Cortex of kidney (tissue), 1 donor: ENCODE measurements at places on chromosomes 7 and 10.

DNA sequence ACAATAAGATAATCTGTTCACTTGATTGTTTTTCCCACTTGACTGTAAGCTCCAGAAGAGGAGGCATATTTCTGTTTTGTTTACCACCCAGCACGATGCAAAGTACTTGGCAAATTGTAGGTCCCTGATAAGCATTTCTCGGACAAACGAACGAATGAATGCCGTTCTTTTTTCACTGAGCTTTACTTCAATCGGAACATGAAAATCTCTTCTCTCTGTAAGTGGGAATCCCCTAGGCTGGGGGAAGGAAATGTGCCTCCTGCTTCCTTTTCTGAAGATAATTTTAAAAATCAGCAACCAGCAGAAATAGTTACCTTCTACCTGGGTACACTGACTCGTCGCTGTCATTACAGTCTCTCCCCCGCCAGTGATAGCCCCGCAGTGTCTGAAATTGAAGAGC is 102.9 kb downstream of the AOAH start:
- no peak for DNase-seq

DNA sequence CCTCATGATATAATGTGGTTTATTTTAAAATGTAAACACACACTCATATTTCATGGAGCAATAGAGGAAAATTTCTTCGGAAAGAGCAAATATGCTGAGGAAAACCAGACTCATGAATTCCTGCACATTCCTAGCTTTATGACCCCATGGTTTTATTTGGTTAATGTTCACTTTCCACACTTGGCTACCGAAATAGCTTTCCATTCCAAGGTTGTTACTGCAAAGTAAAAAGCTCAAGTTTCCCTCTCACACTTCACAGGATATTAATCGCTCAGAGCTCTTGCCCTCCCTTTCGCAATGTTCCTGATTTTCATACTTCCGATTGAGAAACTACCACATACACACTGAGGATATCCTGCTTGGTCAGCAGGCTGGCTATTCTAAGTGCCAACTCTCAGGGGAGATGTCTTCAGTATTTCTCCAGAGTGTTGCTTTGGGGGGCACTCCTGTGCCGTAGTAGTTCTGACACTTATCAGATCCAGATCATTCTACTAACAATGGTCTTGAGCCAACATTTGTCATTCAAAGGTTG is 77.5 kb upstream of the STEAP1B start:
- DNase-seq = no peak

- no peak for DNase-seq
Observed at GRCh38 chr7:121202125-121202524, 126.7 kb upstream of the WNT16 start.

- DNase-seq = no peak
Observed at GRCh38 chr7:1197997-1198625, 34.6 kb upstream of the UNCX start.

DNA sequence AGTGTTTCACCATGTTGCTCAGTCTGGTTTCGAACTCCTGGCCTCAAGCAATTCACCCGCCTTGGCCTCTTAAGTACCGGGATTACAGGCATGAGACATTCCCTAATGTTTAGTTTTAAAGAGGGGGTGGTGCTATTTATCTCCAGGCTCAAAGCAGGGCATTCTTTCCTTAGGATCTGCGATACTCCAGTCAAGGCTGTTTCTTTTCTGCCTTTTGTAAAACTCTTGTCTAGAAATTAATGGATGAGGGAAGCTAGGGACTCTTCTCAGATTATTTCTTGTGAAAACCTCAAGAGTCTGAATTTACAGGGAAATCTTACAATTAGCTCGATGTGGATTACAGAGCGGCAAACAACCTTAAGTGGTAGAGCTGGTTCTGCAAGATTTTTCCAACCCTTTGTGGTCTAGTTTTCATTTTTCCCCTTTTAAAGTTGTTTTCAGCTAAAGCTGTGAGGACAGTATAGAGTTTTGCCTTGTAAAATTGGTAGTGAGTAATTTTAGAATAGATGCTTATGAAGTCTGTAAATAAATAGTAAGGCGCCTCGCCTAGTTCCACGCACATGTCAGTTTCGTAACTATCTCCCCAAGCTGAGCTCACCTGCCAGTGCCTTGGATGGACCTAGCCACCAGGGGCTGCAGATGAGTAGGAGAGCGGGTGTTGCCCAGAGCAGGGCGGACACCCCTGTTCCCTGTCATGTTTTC is 53.1 kb downstream of the CUX1 start:
- DNase-seq = no peak
